ENCODE measurements at places on chromosomes 4 and X. TPM values are rescaled to one million over a fixed set of nuclear protein-coding genes. Genes with fewer than 3 reads are reported as not detected.

The ANK2 gene
- total RNA-seq: 21.2 TPM

The NPNT gene
- 0.29 TPM for total RNA-seq

The CLDN34 gene
- not detected for total RNA-seq

The MGARP gene
- total RNA-seq: 0.89 TPM

The CFI gene
- total RNA-seq: 1.1 TPM

The ADGRL3 gene
- 1.0 TPM for total RNA-seq

The MTTP gene
- not detected for total RNA-seq

The TMEM31 gene
- total RNA-seq: not detected

The UTP14A gene
- 16.1 TPM for total RNA-seq

The GAGE13 gene
- total RNA-seq: not detected

The ABLIM2 gene
- total RNA-seq: 1.3 TPM

The IL1RAPL2 gene
- total RNA-seq: not detected

The F8A2 gene
- not detected for total RNA-seq

The UBE2K gene
- 22.5 TPM for total RNA-seq

The AADAT gene
- 5.6 TPM for total RNA-seq

The RBM46 gene
- not detected for total RNA-seq

All from A172 (cell line).